ENCODE measurements at places on chromosomes 13 and 19.
A peak's percentile ranks its signal among the peaks of the same experiment; 100 is the strongest.

GRCh38 chr19:3140667-3141038 is 4.8 kb downstream of the GNA15 start:
- DNase-seq: no peak

GRCh38 chr13:102897371-102898138 is 51.7 kb downstream of the ERCC5 start:
- DNase-seq: no peak

- peak; percentile 76 for DNase-seq
Measured at GRCh38 chr13:21232196-21232595, 55.7 kb downstream of the MRPL57 start.

- no peak for DNase-seq
Measured at GRCh38 chr19:28927456-28927855, 285.5 kb downstream of the UQCRFS1 start.

- no peak for DNase-seq
Measured at GRCh38 chr13:45811891-45812694, 39.5 kb downstream of the SIAH3 start.

GRCh38 chr13:75875450-75875849 is 239.3 kb downstream of the LMO7 start:
- DNase-seq: no peak

All from GM04504 (cell line).